Right forelimb (tissue), 1 donor: ENCODE measurements at places on chromosomes 7 and 10.
A peak's percentile ranks its signal among the peaks of the same experiment; 100 is the strongest.

DNA sequence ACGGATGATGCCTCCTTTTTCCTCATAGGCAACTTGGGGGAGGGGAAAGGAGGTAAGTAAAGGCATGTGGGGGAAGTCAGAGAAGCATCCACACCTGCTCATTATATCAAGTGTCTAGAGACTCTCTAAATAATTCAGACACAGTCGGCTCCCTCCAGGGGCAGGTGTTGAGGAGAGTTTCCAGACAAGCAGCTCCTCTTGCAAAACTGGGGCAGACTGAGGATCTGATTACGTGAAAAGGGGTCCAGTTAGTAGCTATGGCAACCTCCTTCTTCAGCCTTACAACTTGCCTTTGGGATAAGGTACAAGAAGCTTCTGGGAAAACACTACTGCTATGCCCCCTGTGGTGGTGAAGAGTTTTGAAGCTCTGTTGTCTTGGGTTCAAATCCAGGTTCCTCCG is 39.0 kb upstream of the SORBS1 start:
- no peak for DNase-seq

DNA sequence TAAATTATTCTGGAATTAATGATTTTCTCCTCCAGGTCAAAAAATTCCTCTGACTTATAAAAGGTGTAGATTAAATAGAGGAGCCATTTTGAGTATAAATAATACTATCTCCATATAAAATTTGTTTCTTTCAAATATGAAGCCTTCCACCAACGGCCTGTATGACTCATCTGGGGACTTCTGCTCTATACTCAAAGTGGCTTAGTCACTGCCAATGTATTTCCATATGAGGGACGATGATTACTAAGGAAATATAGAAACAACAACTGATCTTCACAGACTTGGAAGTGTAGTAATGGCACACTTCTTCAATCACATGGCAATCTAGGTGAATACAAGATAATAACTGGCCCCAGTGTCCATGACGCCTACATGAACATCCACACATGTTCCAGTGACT is 335.6 kb upstream of the HGF start:
- DNase-seq, result no peak

GRCh38 chr10:104450954-104451353 is 97.3 kb downstream of the CFAP58 start:
- no peak for DNase-seq

- DNase-seq, result no peak
These were observed 97.5 kb downstream of the CTBP2 start for GRCh38 chr10:125062914-125063230.

DNA sequence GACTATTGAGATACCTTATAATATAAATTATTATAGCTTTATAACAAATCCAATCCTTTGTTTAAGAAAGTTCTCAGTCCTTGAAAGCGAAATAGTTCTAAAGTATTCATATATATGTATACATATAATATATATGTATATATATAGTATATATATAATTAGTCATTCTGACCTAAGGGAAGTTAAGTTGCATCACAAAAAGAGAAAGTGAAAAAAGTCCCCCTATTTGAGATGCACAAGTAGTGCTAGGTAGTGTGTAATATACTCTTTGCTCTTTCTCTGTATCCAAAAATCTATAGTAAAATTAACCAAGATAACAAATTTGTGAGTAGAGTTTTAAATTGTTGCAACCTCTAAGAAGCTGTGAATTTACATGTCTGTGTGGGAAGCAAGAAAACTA is 13.3 kb upstream of the IFIT1B start:
- DNase-seq, result no peak

- DNase-seq, result no peak
These were observed 207.3 kb downstream of the CXCL12 start for GRCh38 chr10:44177610-44178009.

DNA sequence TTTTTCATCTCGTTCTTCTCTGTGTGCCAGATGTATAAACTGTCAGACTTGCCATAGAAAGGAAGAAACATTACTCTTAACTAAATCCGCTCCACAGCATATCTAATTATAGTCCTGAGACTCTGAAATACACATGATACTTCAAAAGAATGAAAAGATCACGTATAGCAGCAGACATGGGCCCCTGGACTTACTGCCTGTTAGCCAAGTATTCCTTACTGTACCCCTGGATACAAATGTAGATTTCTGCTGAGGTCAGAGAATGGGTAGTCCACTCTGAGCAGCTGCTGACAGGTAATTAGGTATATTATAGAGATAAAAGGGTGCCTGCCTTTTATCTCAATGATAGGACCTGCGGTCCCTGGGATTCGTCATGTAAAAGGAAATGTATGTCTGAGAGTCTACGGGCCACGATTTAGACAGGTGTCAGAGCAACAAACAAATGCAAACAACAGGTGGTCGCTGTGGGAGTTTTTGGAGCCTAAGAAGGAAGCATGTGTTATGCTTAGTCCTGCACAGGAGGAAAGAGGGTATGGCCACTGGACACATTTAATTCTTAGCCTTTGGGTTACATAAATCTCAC is 69.4 kb downstream of the VOPP1 start:
- DNase-seq, result no peak

DNA sequence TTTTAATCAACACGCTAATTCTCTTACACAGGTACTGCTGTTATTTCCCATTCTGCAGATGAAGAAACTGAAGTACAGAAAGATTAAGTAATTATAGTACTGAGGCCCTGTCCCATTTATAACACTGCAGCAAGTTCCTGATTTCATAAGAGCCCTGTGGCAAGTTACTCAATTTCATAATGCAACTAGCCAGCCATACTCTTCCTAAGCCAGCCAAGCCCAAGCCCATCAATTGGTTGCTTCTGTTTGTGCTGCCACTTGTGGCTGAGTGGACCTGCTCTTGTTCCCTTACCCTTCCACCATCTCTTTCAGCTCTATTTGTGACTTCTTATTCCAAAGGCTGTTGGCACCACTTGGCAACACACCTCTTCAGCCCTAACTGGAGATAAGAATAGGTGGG is 19.7 kb upstream of the PRPF18 start:
- DNase-seq, result no peak

- DNase-seq, result no peak
These were observed 6.4 kb downstream of the VAX1 start for GRCh38 chr10:117131376-117132327.

GRCh38 chr7:95997632-95998031 is 225.3 kb downstream of the DYNC1I1 start:
- DNase-seq, result no peak

GRCh38 chr7:35797311-35797710 is 3.5 kb upstream of the SEPTIN7 start:
- no peak for DNase-seq

- no peak for DNase-seq
These were observed 654.6 kb downstream of the SH2D4B start for GRCh38 chr10:81192221-81192788.

- DNase-seq, result peak; percentile 17
These were observed 298.1 kb downstream of the TCERG1L start for GRCh38 chr10:131013281-131013912.

DNA sequence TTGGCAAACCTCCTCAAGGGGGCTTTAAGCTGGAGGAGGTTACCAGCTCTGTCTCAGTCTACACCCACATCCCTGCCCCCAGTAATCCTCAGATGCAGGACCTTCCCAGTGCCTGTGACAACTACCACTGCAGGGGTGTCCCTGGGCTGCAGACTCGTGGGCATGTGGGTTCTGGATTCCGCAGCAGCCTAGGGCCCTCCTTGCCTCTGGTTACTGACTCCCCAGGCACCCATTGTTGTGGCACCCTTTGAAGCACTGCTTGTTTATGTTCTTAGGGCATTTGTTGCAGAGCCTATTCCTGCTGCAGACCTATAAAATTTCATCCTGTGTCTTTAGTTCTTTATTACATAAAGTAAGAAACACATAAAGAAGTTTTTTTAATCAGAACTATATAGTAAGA is 51.1 kb upstream of the GJD4 start:
- no peak for DNase-seq

- DNase-seq, result no peak
These were observed 6.1 kb upstream of the RBM33 start for GRCh38 chr7:155638366-155638765.

DNA sequence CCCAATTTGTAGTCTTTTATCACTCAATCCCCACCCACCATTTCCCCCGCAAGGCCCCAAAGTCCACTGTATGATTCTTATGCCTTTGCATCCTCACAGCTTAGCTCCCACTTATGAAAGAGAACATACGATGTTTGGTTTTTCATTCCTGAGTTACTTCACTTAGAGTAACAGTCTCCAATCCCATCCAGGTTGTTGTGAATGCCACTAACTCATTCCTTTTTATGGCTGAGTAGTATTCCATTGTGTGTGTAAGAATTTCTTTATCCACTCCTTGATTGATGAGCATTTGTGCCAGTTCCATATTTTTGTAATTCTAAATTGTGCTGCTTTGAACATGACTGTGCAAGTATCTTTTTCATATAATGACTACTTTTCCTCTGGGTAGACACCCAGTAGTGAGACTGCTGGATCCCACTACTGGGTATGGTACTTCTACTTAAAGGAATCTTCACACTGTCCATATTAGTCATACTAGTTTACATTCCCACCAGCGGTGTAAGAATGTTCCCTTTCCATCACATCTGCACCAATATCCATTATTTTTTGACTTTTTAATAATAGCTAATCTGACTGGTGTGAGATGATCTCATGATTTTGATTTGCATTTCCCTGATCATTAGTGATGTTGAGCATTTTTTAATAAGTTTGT is 152.6 kb downstream of the JMJD1C start:
- no peak for DNase-seq

- no peak for DNase-seq
These were observed 115.8 kb downstream of the TMEM130 start for GRCh38 chr7:98753989-98754479.

- DNase-seq, result no peak
These were observed 169.0 kb downstream of the SRPK2 start for GRCh38 chr7:105219771-105220160.

DNA sequence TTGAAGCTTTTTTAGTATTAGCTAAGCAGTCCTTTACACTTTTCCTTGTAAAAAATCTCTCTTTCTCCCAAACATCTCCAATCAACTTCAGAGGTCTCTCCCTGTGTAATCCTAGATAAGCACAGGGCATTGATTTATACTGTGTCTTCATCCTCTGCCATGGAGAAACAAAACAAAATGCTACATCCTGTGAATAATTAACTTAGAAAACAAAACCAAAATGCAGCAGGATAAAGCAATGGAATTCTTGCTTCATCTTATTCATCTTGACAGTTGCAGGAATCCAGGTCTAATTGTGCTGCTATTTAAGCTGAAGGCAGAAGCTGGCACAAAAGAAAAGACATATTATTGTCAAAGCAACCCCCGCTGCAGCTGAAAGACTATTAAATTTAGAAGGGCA is 641.5 kb upstream of the SORCS1 start:
- no peak for DNase-seq

DNA sequence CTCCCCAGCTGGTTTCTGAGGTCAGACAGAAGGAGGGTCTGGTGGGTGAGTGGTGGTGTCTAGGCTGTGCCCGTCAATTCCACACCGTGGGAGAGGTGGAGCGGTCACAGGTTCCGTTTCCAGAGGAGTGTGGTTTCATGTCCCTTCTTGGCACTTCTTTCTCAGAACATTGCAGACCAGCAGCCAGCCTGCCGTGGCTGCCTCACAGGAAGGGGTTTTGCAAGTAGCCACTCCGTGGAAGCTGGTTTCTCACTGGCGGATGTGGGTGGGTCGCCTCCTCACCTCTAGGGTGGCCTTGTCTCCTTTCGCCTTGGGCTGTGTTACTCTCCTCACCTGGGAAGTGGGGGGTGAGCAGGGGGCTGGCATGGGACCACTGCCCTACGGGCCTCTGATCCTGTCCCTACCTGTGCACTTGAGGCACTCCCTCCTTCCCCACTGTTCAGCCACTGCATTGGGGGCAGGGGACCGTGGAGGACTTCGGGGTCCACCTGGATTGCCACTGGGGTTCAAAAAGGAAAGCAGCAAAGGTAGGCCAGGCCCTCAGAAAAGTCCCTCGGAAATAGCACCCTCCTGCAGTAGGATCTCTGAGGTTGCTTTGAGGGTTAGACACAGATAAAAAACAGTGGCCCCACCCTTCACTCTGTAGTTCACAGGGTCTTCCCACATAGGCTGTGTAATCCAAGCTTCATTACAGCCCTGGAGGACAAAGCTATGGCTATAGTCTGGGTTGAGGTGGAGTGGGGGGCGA is 33.9 kb downstream of the TSPAN14 start:
- no peak for DNase-seq

GRCh38 chr7:146117576-146117975 is 975 bp downstream of the CNTNAP2 start:
- no peak for DNase-seq

- no peak for DNase-seq
These were observed 37.1 kb upstream of the ITGB1 start for GRCh38 chr10:32995066-32995622.

GRCh38 chr10:104267721-104268404 is 1.1 kb upstream of the GSTO2 start:
- no peak for DNase-seq

DNA sequence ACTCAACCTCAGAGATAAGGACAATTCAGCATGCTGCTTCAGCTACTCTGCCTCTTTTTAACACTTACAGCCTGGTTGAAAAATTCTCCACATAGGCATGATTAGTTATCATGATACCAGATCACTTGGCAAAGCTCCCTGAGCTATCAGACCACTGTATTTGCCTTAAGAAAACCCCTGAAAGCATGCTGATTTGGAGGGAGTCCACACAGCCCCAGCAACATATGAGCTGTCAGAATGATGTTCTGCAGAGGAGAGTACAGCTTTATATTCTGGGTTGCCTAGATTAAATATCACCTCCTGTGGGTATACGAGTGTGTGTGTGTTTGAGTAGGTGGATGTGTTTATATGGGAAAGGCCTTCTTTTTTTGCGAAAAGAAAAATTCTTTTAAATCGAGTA is 170.2 kb upstream of the CHRM2 start:
- DNase-seq, result no peak

- peak; percentile 21 for DNase-seq
These were observed 1.5 kb upstream of the ANTXRL start for GRCh38 chr10:46285300-46285699.

- no peak for DNase-seq
These were observed 945 bp upstream of the RHEB start for GRCh38 chr7:151520419-151521261.

DNA sequence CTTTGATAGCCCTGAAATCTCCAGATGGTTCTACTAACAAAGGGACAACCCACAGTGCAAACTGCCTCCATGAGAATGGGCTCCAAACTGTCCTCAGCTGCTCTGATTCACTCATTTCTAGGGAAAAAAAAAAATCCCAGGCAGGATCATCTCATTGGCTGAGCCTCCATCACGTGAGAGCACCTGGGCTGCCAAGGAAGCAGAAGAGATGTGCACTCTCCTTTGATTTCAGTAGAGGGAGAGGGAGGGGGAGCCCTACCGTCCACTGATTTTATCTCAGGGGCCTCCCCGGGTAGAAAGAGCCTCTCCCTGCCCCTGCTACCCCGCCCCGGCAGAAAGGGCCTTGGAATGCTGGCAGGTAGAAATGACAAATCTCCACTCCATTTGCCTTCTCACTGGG is 725.4 kb downstream of the PHTF2 start:
- DNase-seq, result no peak

- no peak for DNase-seq
These were observed 4.6 kb upstream of the CYP3A4 start for GRCh38 chr7:99788554-99788953.
